AG10803 (cell line): ENCODE measurements at places on chromosomes 1 and 21.

- peak; percentile 31 for DNase-seq
Measured at GRCh38 chr1:231390071-231390470, 32.0 kb downstream of the EGLN1 start.

DNA sequence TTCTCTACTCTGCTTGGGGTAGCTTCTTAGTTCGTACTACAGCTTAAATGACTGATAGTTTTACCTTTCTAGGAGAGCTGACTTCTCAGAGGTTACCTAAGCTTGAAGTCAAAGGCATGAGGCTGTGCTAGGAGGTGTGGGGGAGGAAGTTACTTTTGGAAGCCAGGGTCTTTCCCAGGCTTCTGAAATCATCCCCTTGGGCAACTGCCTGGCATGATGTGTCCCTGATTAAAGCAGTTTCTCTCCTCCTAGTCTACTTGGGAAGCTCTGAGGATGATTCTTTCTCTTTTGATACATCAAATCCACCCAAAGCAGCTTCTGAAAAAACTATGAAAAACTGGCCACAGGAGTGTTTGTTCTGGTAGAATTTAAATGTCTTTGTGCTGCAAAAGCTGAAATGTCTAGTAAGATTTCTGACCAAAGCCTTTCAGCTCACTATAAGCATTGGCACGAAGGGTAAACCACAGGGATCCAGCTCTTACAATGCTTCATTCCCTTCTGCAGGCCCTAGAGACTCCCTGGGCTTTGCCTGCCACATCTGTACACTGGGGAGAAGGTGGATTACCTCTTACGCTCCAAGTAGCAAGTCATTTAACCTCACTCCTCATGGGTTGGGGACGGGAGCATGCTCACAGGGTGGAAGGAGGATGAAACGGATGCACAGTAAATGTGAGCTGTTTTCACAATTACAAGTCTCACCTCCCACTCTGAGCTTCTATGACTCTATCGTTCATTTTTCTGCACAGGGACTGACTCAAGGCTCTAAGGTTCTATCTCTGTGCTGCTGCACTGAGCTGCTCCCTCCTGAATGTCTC, 59.6 kb downstream of the RUNX1 start:
- DNase-seq, result no peak

DNA sequence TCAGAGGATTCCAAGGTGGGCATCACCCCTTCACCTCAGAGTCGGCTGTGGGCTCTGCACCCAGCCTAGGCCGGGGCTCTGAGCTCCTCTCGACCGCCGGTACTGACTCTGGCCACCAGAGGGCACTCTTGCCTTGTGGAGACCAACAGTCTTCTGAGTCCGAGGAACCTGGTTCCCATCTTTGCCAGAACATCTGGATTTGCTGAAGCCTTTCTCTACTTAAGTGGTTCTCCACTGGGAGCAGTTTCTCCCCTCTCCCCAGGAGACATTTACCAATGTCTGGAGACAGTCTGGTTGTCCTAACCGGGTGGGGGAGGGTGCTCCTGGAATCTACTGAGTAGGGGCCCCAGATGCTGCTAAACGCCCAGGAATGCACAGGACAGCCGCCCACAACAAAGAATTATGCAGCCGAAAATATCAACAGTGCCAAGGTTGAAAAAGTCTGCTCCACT, 9.4 kb downstream of the ETV3L start:
- DNase-seq, result peak; percentile 98

GRCh38 chr1:50604580-50604979, 181.3 kb upstream of the DMRTA2 start:
- DNase-seq, result no peak

DNA sequence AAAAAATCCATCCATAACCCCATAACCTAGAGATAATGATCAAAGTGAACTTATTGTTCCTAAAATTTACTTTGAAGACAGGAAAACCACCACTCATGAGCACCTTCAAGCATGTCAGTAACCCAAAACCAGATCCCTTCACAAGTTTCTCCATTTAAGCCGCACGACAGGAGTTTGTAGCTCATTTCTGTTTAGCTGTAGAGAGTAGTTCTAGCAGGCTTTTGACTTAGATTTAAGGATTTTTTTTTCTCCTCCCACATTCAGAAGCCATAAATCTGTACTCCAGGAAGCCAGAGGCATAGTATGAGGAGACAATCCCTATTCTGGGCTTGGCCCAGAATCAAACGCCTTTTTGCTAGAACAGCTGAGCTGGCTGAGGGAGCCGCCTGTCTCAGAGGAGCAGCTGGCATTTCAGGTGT, 25.6 kb downstream of the TOMM20 start:
- DNase-seq, result no peak
